ENCODE measurements at places on chromosomes 6 and 20.

- peak; percentile 90 for DNase-seq
- peaks cover 34% of the 10 kb centered on the region for H3K4me1 ChIP-seq
- peaks cover 3% of the 10 kb centered on the region for H3K36me3 ChIP-seq
- peak overlapping the region; percentile 72 for H3K27ac ChIP-seq
Measured at GRCh38 chr20:3768342-3769130, 983 bp upstream of the ADISSP start.

DNA sequence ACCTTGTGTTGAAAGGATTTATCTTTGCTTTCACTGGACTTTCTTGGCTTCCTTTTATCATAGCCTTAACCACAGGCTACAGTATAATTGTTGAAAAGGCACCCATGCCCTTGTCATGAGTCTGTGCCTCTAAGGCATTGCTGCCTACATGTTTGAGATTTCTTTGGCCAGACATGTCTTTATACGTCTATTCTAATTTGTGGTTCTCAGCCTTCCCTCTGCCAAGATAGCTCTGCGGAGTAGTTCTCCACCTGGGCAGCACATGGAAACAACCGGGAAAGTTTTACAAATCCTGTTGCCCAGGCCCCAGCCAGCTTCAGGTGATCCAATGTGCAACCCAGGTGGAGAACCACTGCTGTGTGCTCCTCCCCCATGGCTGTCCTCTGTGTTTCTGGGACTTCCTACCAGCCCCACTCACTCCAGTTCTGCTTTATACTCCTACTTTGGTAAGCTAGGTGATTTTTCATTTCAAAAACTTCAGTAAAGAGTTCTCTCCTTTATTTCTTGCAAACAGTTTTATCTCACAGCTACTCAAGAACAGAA lies 159.6 kb upstream of the MYLIP start:
- no peaks in the 10 kb centered on the region for H3K27me3 ChIP-seq
- no peak overlapping the region for H3K27ac ChIP-seq
- DNase-seq = no peak
- H3K36me3 ChIP-seq = no peaks in the 10 kb centered on the region
- no peak overlapping the region for H3K4me3 ChIP-seq

GRCh38 chr6:135012349-135012748 lies 42.3 kb downstream of the HBS1L start:
- no peaks in the 10 kb centered on the region for H3K27me3 ChIP-seq
- no peak overlapping the region for H3K4me3 ChIP-seq
- no peaks in the 10 kb centered on the region for H3K4me1 ChIP-seq
- DNase-seq = peak; percentile 8
- H3K27ac ChIP-seq = no peak overlapping the region

DNA sequence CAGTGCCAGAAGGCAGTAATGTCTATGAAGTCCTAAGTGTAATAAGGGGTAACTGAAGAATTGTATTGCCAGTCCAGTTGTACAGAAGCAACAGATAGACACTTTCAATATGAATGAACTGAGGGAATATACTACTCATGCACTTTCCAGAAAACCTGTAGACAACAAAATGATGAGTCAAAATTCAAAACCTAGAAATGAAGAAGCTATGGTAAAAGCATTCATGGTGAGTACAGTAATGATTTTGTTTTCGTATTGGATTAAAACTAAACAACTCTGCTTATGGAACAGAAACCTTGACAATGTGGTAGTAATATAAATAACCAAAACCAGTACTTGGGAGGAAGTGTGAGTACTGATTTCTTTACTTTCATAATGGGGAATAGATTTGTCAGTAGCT lies 35.0 kb downstream of the ARMC2 start:
- H3K4me1 ChIP-seq = no peaks in the 10 kb centered on the region
- no peak for DNase-seq
- H3K27ac ChIP-seq = no peak overlapping the region
- H3K36me3 ChIP-seq = no peaks in the 10 kb centered on the region

- peaks cover 11% of the 10 kb centered on the region for H3K4me1 ChIP-seq
- H3K27ac ChIP-seq = no peak overlapping the region
- peaks cover 5% of the 10 kb centered on the region for H3K36me3 ChIP-seq
- no peaks in the 10 kb centered on the region for H3K27me3 ChIP-seq
- DNase-seq = no peak
Measured at GRCh38 chr6:106530502-106530901, 98.8 kb downstream of the RTN4IP1 start.

- H3K27ac ChIP-seq = no peak overlapping the region
- H3K4me3 ChIP-seq = no peak overlapping the region
- no peaks in the 10 kb centered on the region for H3K36me3 ChIP-seq
- no peaks in the 10 kb centered on the region for H3K4me1 ChIP-seq
- H3K27me3 ChIP-seq = no peaks in the 10 kb centered on the region
- no peak for DNase-seq
Measured at GRCh38 chr20:42749556-42749955, 440.1 kb downstream of the PTPRT start.

DNA sequence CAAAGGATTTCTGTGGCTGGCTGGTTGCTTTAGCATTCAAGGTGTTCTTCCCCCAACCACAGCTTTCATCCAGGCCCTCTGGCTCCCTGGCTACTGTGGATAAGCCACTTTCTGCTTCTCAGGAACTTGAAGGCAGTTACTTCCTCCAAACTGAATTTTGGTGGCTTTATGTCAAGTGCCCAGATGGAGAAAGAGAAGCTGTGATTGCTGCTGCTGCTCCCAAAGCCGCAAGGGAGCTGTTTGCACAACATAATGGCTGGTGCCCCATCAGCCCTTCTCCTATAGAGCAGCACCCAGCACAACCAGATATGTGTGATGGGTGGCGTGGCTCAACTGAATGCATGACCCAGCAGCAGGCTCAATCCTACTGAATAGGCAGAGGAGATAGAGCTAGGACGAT lies 465.2 kb downstream of the MAFB start:
- H3K27me3 ChIP-seq = peaks cover 4% of the 10 kb centered on the region
- H3K27ac ChIP-seq = no peak overlapping the region
- H3K36me3 ChIP-seq = no peaks in the 10 kb centered on the region
- H3K4me1 ChIP-seq = no peaks in the 10 kb centered on the region
- H3K4me3 ChIP-seq = no peak overlapping the region

All from common myeloid progenitor, CD34-positive (primary cell).